ENCODE measurements at places on chromosomes 7 and 10.

GRCh38 chr10:112243713-112244112, 39.5 kb upstream of the TECTB start:
- DNase-seq = no peak

- DNase-seq = no peak
These were observed 282.8 kb downstream of the GPR158 start for GRCh38 chr10:25457552-25457951.

DNA sequence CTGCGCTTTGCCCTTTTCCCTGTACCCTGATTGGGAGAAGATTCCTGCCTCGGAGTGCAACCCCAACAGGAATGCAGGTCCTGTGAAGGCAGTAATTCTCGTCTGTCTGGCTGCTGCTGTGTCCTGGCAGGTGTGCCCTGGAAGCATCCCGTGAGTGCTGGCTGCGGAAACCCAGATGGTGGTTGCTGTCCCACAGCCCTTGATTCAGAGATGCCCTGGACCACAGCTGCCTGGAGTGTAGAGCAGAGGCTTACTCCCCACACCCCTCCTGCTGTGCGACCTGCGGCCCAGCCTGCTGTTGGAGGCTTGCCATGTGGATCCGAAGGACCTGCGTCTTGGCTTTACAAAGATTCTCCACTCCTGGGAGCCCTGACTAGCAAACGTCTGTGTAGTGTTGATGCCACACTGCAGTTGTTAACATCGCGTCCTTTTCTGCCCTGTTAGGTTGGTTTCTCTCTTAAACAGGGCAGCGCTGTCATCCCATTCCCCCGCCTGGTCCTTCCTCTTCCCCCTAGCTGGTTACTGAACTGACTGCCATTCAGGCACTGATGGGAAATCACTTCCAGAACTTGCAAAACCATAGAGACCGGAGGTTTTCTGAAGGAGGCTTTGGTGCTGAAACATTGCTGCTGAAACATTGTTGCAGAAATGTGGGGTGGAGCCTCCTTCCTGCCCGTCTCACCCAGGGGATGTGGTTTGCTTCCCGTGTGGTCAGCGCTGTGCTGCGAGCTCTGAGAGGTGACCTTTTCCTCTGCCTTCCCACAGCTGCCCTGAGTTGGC, 53.3 kb downstream of the DNAJB6 start:
- no peak for DNase-seq

DNA sequence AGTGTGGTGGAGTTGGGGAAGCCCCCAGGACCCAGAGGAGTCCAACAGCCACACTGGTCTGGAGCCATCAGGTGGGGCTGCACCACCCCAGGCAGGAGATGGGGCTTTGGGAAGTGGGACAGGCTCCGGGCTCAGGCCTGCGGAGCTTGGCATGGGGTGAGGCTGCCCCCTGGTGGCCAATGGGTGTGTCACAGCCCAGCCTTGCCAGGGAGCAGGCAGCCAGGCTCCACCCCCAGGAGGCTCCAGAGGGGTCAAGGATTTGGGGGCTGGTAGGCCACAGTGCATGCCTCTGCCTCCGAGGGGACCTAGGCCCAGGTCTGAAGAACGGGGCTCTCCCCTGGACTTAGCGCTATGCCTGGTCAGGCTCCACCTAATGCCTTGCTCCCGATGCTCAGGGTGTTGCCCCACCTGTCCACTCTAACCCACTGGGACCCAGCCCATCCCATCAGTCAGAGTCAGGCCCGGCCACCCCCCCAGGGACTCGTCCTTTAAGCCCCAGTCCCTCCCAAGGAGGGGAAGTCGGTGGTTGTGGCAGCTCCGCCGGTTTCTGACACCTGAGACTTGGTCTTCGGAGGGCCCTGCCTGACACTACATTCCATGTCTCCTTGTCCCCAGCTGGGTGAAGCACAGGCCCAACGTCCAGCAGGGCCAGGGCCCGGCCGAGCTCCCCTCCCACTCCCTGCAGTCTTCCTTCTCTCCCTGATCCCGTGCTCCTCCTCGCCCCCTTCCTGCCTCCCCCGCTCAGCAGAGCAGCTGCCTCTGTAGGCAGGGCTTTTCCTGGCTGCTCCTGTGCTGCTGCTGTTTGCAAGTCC, 11.3 kb upstream of the SAMD8 start:
- DNase-seq = peak; percentile 91

GRCh38 chr7:36021917-36022550, 131.0 kb upstream of the EEPD1 start:
- DNase-seq = peak; percentile 12

DNA sequence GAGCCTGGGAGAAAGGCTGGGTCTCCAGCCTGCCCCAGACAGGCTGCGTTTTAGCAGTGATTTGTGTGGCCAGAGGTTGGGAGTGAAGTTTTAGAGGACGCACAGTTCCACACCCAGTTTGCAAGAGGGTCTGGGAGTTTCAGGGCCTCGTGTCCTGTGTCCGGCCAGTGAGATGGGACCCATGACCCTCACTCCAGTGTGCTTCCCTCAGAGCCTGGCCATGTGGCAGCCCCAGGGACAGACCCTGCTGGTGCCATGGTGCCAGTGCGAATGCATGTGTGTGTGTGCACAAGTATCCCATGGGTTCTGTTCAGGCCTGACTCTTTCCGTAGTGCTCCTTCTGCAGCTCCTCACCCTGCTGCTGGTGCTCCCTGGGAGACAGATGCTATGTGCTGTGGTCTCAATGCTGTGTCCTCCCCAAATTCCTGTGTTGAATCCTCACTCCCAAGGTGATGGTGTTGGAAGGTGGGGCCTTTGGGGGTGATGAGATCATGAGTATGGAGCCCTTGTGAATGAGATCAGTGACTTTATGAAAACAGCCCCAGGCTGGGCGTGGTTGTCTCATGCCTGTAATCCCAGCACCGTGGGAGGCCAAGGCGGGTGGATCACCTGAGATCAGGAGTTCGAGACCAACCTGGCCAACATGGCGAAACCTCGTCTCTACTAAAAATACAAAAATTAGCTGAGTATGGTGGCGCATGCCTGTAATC, 16.5 kb downstream of the ECHDC3 start:
- DNase-seq = no peak

GRCh38 chr10:102118867-102119266, 1.3 kb downstream of the LDB1 start:
- peak; percentile 70 for DNase-seq

- DNase-seq = no peak
These were observed 277.1 kb downstream of the CACNA2D1 start for GRCh38 chr7:82166260-82167015.

DNA sequence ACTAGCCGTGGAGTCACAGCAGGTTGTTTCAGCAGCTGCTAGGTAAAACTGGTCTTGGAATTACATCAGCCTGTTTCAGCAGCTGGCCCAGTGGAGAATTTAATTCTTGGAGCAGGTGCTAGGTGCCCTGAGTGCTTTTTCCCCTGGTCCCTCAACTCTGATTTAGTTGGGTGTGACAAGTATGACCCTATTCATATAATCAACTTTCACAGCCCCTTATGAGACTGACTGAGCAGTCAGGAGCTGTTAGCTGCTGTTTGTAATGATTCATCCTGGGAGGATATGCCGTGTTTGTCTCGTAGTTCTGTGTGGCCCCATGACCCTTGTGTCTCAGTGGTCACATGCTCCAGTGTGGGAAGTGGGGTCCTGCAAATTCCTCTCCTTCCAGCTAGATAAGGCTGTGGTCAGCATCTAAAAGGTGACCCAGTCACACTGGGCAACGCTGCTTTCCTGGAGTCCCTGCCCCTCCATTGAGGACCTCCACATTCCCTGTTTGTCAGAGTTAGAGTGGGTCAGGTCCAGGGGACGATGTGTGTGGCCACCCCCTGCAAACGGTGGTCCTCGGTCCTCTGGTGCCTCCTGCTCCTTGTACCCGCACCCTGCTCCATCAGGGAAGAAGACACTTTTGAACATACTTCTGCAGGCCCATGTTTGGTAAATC, 28.3 kb downstream of the TBATA start:
- DNase-seq = no peak

DNA sequence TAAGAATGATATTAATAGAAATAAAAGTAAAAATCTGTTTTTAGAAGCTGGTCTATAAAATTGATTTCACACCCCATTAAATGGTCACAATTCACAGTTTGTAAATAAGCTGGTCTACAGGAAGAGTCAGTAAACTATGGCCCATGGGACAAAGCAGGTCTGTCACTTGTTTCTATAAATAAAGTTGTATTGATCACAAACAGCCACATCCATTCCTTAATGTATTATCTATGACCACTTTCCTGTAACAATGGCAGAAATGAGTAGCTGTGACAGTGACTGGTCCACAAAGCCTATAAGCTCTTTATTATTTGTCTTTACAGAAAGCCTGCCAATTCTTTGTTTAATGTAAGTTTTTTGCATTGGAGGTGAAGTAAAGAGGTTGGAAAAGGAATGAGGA, 114.5 kb downstream of the SEMA3E start:
- no peak for DNase-seq

- no peak for DNase-seq
These were observed 114.1 kb downstream of the BMS1 start for GRCh38 chr10:42896735-42897134.

All from ovary (tissue), 10 donors.